ENCODE measurements at places on chromosomes 12 and 14. TPM values are rescaled to one million over a fixed set of nuclear protein-coding genes. Genes with fewer than 3 reads are reported as not detected.

The NYNRIN gene
- 9.5 TPM for total RNA-seq

The TBX3 gene
- 6.5 TPM for total RNA-seq

The PLBD1 gene
- total RNA-seq: 5.9 TPM

The RERG gene
- total RNA-seq: 5.1 TPM

The MYH7 gene
- total RNA-seq: not detected

The FZD10 gene
- total RNA-seq: 0.19 TPM

The SMCO2 gene
- total RNA-seq: not detected

The INHBC gene
- not detected for total RNA-seq

The LRTM2 gene
- not detected for total RNA-seq

The ADAMTS20 gene
- not detected for total RNA-seq

The CCDC196 gene
- not detected for total RNA-seq

The KRT81 gene
- not detected for total RNA-seq

The EFCAB11 gene
- total RNA-seq: 2.7 TPM

The NPFF gene
- total RNA-seq: not detected

The MIP gene
- not detected for total RNA-seq

The ATP23 gene
- total RNA-seq: 10.9 TPM

The TAS2R10 gene
- total RNA-seq: 1.9 TPM

The PTMS gene
- total RNA-seq: 226 TPM

The MYL2 gene
- total RNA-seq: not detected

The HOXC12 gene
- total RNA-seq: not detected

The PTPRO gene
- total RNA-seq: not detected

The DEGS2 gene
- not detected for total RNA-seq

The SLC38A2 gene
- 762 TPM for total RNA-seq

The NTN4 gene
- 2.9 TPM for total RNA-seq

The PLEK2 gene
- total RNA-seq: not detected

The LRP1-AS gene
- total RNA-seq: not detected

The SIX1 gene
- total RNA-seq: 0.20 TPM

The NRIP2 gene
- total RNA-seq: 0.56 TPM

The SPX gene
- total RNA-seq: 1.9 TPM

The OR4E1 gene
- not detected for total RNA-seq

The TAS2R43 gene
- total RNA-seq: not detected

The KRT73 gene
- not detected for total RNA-seq

The PLEKHG7 gene
- 0.06 TPM for total RNA-seq

The CLEC1B gene
- not detected for total RNA-seq

The ALDH1L2 gene
- total RNA-seq: 53.7 TPM

The MUCL1 gene
- not detected for total RNA-seq

The PCED1B gene
- not detected for total RNA-seq

The CACNA2D4 gene
- total RNA-seq: 3.0 TPM

The GZMH gene
- total RNA-seq: not detected

The CIROP gene
- 0.83 TPM for total RNA-seq

The PCNX4 gene
- total RNA-seq: 60.3 TPM

The PRIMA1 gene
- not detected for total RNA-seq

The HSPB8 gene
- 10.9 TPM for total RNA-seq

The CELA1 gene
- not detected for total RNA-seq
